Gastrocnemius medialis (tissue), 4 donors: ENCODE measurements at places on chromosomes 1 and 21. TPM values are rescaled to one million over a fixed set of nuclear protein-coding genes. Genes with fewer than 3 reads are reported as not detected.

The B3GALNT2 gene
- 33.6 TPM for total RNA-seq

- no peak for DNase-seq
These were observed 1.2 kb upstream of the PTTG1IP start for GRCh38 chr21:44874497-44875315.

GRCh38 chr1:200112290-200112689, 84.8 kb downstream of the NR5A2 start:
- no peak for DNase-seq

The IL12RB2 gene
- total RNA-seq: 14.0 TPM

- peak; percentile 25 for DNase-seq
These were observed 598 bp upstream of the ADIPOR1 start for GRCh38 chr1:202958544-202959275.

The IKBKE gene
- 1.1 TPM for total RNA-seq

DNA sequence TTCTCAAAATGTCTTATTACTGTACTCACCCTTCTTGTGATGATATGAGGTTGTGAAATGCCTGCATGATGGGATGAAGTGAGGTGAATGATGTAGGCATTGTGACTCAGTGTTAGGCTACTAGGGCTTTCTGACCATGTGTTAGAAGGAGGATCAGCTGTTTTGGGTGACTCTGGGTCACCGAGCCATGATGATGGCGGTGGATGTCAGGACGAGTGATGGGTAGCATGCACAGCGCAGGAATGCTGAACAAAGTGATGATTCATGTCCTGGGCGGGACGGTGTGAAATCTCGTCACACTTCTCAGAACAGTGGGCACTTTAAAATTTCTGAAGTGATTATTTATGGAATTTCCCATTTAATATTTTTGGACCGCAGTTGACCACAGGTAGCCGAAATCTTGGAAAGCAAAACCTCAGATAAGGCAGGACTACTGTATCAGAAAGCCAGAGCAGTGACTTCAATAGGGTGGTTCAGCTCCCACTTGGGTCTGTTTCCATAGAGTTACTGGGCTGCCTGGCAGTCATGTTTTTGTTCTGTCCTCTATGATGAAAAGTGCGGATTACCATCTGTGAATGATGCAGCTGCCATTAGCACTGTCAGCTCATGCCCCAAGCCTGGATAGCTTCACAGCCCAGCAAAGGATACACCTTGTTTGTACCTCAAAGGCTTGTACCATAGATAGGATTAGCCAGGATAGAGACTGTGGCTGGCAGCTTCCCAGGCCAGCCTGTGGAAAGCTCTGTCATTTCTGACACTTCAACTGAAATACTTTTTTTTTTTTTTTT, 26.6 kb downstream of the IL6R start:
- peak; percentile 74 for DNase-seq

- no peak for DNase-seq
These were observed 299.5 kb upstream of the FMN2 start for GRCh38 chr1:239792157-239792556.

DNA sequence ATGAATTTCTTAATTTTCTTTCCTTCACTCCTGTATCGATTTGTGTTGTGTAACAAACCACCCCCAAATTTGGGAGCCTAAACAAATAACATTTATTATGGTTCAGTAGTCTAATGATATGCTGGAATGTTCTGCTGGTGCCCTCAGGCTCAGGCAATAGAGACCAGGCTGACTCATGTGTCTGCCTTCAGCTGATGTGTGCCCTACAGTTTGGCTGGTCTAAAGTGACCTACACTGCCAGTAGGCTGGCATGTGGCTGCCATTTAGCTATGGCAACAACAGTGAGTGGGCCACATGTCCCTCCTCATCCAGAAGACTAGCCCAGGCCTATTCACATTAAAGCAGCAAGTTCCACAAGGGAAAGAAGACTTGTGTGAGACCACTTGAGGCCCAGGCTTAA, 115.8 kb downstream of the PTPRC start:
- DNase-seq: no peak

DNA sequence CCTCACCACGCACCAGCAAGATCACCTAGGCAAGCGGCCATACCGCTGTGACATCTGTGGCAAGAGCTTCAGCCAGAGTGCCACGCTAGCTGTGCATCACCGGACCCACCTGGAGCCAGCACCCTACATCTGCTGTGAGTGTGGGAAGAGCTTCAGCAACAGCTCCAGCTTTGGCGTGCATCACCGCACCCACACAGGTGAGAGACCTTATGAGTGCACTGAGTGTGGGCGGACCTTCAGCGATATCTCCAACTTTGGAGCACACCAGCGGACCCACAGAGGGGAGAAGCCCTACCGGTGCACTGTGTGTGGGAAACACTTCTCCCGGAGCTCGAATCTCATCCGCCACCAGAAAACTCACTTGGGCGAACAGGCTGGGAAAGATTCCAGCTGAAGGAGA, 5.0 kb downstream of the ZNF691 start:
- no peak for DNase-seq

DNA sequence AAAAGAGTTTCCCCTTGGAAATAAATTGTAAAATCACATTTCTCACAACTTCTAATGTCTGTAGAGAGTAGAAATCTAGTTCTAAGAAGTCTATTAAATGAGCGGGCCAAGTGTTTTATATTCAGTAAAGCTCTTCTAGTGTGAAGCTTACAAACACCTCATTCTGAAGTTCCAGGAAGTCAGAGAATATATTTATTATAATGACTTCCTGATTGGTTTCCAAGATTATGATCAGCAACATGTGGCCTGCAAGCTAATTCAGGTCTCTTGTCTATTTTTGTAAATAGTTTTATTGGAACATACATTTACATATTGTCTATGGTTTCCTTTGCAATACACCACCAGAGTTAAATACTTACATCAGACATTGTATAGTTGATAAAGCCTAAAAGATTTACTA, 603.9 kb downstream of the AMY1C start:
- no peak for DNase-seq

The MFSD2A gene
- not detected for total RNA-seq
